ENCODE measurements at places on chromosomes 6 and 20.

DNA sequence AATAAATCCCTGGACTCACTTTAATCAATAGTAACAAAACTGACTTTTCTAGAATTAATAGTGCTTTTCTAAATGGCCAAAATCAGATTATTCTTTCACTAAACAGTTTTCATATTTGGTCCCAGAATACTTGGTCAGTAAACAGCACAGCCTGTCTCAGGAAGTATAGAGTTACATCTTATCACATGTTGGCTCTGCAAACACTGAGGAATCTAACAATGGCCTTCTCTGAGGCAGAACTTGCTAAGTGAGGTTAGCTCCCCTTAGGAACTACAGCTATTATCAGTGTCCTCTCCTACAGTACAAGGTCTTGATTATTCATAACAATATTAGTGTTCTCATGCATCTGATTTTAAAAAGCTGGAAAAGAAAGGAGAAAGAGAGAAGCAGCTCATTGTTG lies 1622.8 kb downstream of the HACE1 start:
- no peak for DNase-seq

DNA sequence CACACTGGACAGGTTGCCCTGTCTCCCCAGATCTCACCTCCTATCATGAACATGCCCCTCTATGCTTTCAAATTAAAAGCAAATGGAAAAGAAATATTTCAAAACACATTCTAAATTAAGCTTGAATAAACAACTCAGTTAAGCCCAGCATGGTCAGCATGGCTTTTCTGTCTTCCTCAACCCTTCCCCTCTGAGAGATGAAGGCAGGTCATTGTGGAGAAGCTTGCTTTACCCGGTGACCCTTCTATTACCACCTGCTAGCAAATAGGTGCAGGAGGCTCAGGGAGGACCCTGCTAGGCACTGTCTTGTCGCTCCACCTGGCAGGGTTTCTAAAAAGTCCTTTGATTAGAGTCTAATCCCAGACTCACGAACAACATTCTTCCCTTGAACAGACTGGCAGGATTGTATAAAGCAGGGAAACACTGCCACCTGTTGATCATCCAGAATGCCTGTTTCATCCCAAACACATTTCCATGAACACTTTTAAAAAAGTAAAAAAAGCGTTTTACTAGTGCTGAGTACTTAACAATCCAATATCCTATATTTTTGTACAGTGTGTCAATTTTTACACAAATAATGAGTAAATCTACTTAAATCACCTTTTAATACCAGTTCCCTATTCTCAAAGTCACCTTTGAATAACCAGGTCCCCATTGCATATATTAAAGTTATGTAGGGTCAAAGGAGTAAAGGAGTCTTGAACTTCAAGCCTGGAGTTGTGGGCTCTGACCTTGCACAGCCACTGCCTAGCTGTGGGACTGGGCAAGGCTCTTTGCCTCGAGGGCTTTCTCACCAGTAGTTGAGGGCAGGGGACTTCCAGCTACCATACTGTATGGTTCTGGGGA lies 75.5 kb downstream of the GPR6 start:
- DNase-seq: no peak

- DNase-seq: no peak
Measured at GRCh38 chr20:870758-871157, 37.2 kb downstream of the FAM110A start.

DNA sequence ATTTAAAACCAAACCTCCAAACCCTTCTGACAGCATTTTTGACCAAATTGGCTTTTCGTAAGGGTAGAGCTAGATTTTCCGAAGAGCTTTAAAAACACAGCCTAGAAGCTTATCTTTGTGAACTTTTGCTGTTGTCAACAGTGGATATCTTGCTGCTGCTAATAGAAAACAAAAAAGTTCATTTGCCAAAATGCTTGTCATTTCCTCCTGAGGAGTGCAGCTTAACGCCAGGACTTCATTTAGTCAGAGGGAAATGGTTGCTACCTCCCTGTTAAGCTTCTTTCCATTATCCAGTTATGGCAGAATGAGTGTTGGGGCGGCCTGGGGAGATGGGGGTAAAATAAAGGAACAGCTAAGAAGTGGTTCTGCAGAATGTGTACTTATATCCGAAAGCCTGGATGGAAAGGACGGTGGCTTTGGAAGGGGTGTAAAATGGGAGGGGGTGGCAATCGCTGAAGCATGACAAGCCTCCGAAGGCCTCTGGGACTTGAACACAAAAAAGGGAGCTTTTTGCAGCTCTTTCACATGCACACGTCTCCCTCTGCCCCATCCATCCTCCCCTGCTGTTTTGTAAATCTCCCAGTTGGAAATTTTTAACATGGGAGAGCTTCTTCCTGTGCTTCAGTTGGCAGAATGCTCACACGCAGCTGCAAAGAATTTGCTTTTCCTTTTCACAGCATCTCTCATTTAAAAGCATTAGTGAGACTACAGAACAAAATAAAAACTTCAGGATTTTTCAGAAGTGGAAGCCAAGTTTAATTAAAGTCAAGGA lies 22.5 kb downstream of the JARID2 start:
- DNase-seq: no peak

DNA sequence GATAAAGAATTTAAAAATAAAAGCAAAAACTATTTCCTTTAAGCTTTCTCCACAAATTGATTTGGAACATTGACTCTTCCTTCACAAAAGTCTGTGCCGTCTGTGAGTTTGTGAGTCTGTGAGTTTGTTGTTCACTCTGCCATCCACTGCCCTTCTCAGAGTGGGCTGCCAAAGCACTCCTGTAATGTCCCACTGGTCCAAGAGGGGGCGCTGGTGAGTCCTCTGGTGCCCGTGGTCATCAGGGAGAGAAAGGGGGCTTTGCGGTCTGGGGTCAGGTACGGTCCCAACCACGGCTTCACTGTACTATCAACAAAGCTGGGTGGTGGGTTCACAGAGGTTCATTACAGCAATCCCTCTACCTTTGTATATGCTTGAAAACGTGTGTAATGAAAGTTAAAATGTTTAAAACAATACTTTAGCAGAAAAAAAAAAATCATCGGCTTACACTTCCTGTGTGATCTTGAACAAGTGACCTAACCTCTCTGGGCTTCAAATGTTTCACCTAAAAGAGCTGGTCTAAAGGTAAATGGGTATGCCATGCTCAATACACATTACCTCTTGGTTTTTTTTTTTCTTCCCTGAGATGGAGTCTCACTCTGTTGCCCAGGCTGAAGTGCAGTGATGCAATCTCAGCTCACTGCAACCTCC lies 5.6 kb upstream of the ANKRD60 start:
- peak; percentile 82 for DNase-seq

DNA sequence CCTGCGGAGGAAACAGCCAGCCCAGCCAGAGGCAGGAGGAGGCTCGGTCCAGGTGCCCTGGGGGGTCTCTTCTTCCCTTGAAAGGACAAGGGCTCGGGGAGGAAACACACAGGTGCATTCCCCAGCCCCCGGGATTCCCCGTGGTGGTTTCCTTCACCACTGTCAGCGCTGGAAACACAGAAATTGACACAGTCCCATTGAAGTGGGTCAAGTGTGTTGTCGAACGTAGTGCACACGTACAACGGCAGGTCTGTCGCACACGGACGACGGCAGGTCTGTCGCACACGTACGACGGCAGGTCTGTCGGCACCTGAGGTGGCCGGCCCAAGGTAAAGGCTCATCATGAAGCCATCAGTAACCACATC lies 80.9 kb downstream of the DLL1 start:
- no peak for DNase-seq

GRCh38 chr6:15365273-15365687 lies 119.4 kb downstream of the JARID2 start:
- DNase-seq: peak; percentile 43

GRCh38 chr6:156876302-156876701 lies 99.1 kb downstream of the ARID1B start:
- DNase-seq: peak; percentile 53

DNA sequence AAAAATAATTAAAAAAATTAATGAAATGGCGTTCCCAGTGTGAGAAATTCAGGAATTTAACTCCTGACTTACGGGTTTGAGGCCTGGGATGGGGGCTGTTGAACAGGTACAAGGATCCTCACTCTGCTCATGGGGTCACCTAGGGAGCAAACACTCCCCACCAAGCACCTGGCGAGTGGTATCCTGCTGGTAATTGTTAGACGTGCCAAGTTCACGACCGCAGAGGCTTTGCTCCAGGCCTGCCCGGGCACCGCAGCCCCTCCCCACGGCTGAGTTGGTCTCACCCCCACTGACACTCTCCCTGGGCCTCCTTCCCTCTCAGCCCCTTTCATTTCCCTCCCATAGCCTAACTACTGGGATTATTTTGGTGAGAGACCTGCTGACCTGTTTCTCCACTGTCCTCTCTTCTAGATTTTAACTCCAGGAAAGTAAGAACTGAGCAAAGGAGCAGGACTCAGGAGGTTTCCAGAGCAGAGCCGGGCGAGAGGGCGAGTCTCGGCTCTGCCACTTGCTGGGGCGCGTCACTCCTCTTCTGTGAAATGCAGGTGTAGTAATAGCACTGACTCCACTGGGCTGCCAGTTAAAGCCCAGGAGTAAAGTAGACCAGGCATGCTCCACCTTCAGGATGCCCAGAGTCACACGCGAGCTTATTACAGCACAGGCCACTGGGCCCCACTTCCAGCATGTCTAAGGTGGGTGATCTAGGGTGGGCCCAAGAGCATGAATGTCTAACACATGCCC lies 22.8 kb downstream of the BMP7 start:
- DNase-seq: no peak

DNA sequence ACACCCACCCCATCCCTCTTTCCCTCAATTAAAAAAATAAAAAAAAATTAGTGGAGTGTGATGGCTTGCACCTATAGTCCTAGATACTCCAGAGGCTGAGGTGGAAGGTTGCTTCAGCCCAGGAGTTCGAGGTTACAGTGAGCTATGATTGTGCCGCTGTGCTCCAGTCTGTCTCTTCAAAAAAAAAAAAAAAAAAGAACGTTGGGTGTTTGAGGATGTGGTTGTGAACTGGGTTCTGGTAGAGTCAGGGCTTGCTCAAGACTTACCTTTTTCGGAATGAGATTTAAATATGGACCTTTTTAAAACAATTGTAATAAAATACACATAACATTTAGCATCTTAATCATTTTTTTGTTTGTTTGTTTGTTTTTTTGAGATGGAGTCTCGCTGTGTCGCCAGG lies 211.9 kb downstream of the OR2B2 start:
- DNase-seq: no peak

DNA sequence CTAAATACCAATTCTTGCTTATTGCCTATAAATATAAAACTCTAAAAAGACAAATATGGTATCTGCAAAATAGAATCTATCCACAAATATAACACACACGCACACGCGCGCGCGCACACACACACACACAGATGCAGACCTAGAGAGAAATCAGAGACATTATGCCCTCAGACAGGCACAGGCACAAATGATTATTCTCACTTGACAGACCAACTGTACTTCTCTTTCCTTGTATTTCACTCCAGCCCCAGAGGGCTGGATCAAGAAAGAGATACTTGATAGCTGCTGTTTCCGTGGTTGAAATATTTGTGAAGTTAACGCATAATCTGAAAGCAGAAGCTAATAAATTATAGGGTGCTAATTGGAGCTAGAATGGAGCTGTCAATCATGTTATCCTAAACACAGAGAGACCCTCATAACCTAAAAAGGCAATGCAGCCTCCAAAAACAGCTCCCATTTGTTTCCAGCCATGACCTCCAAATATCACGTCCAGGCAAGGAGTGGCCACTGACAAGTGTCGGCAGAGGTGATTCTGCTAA lies 11.5 kb downstream of the VGLL2 start:
- DNase-seq: no peak

DNA sequence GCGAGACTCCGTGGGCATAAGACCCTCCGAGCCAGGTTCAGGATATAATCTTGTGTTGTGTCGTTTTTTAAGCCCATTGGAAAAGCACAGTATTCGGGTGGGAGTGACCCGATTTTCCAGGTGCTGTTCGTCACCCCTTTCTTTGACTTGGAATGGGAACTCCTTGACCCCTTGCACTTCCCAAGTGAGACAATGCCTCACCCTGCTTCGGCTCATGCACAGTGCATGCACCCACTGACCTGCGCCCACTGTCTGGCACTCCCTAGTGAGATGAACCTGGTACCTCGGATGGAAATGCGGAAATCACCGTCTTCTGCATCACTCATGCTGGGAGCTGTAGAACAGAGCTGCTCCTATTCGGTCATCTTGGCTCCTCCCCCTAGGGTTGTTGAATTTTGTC lies 307.7 kb upstream of the DEFB115 start:
- DNase-seq: no peak

DNA sequence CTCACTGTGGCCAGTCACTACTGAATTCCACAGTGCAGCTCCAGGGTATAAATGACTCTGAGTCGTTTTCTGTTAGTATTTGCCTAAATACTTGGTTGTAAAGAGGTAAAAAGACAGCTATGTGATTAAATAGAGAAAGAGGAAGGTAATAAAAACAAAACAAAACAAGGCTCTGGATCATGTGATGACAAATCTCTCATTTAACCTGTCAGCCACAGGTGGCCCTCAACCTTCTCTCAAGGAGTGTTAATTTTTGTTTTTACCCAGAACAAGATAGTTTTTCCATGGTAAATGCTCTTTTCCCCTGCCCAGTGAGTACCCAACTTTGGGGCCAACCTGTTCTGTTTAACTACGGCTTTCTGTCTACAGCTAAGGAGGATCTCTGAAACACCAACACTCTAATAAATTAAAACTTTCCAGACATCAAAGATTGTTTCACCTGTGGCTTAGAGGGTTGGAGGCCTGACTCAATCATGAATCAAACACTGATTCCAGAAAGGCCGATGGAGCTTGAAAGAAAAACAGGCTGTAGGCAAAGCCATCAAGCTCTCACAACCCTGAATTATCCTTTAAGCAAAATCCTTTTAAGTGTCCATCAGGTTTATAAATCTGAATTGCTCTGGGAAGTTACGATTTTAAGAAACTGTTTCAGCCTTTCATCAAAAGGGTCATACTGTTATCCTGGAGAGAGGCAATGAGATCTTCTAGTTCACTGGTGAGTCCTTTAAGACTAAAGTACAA lies 81.5 kb upstream of the BCLAF1 start:
- no peak for DNase-seq

GRCh38 chr6:66230591-66230990 lies 523.6 kb upstream of the EYS start:
- DNase-seq: no peak

DNA sequence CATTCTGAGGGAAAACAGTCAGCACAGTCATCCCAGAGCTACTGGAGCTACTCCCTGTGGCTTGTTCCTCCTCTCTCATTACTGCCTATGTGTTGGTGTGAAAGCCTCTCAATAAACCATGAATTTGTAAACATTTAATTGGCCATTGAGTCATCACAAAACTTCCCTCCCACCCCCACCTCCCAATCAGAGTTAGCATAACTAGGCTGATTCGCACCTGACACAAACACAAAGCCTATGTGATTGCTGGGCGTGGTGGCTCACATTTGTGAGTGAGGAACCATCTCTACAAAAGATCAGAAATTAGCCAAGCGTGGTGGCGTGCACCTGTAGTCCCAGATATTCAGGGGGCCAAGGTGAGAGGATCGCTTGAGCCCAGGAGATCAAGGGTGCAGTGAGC lies 17.1 kb upstream of the SNTA1 start:
- no peak for DNase-seq

Measured in glutamatergic neuron (in vitro differentiated cells).